ENCODE measurements at places on chromosomes 4 and X. TPM values are rescaled to one million over a fixed set of nuclear protein-coding genes. Genes with fewer than 3 reads are reported as not detected.

GRCh38 chr4:20126906-20127305, 124.8 kb upstream of the SLIT2 start:
- DNase-seq = no peak

- no peak for DNase-seq
Measured at GRCh38 chr4:3773552-3774001, 7.4 kb downstream of the ADRA2C start.

- no peak for DNase-seq
Measured at GRCh38 chr4:69811166-69811565, 48.8 kb downstream of the SULT1E1 start.

The F8 gene
- 4.2 TPM for polyA plus RNA-seq

The TAF7L gene
- 0.39 TPM for polyA plus RNA-seq

The AADAT gene
- 17.5 TPM for polyA plus RNA-seq
